ENCODE measurements at places on chromosomes 4 and X. TPM values are rescaled to one million over a fixed set of nuclear protein-coding genes. Genes with fewer than 3 reads are reported as not detected.
A peak's percentile ranks its signal among the peaks of the same experiment; 100 is the strongest.

- DNase-seq = peak; percentile 62
Measured at GRCh38 chr4:38621028-38621684, 42.8 kb upstream of the KLF3 start.

GRCh38 chr4:53527326-53527725 lies 64.0 kb downstream of the LNX1 start:
- DNase-seq = no peak

GRCh38 chr4:2402048-2402842 lies 16.2 kb downstream of the ZFYVE28 start:
- no peak for DNase-seq

Gene SRPX
- total RNA-seq = 1.2 TPM

DNA sequence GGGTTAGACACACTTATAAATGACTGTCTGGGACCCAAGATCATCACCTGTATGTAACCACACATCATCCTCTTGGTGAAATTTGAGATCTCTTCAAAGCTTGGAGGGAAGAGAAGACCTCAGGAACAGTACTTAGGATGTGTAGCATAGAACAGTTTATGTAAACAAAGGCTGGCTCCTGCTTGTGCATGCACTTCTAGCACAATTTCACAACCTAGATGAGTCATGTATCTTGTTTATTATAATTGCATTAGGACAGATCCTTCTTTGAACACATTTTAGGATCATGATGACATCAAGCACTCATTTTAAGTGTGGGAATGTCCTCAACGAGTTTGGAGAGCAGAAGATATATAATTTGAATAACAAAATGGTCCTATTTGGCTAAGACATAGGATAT lies 26.3 kb upstream of the ZMAT1 start:
- no peak for DNase-seq

GRCh38 chrX:120335289-120335688 lies 24.0 kb upstream of the TMEM255A start:
- DNase-seq = no peak

Gene PF4V1
- total RNA-seq = not detected

GRCh38 chrX:27438937-27439336 lies 24.2 kb downstream of the PPP4R3C start:
- no peak for DNase-seq

DNA sequence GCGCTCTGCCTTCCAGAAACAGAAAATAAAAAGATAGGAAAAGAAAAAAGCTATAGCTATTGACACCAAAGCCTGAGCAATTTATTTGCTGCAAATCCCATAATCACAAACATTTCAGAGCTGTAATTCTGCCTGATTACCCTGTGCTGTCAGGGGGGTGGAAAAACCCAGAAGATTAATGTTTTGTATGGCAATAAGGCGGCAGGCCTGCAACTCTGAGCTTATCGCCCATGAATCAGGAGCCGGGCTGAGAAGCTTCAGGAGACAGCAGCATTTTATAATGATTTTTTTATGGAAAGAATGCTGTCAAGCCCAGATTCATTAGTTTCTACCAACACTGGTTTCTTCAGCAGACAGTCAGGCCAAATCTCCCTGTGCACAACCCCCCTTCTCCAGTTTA lies 82.6 kb upstream of the TMEM164 start:
- no peak for DNase-seq

Gene RRH
- total RNA-seq = 0.34 TPM

Gene HSD17B13
- total RNA-seq = not detected

GRCh38 chrX:25941559-25942250 lies 196.4 kb upstream of the MAGEB18 start:
- DNase-seq = no peak

- DNase-seq = no peak
Measured at GRCh38 chrX:137366018-137366633, 199.8 kb upstream of the ZIC3 start.

DNA sequence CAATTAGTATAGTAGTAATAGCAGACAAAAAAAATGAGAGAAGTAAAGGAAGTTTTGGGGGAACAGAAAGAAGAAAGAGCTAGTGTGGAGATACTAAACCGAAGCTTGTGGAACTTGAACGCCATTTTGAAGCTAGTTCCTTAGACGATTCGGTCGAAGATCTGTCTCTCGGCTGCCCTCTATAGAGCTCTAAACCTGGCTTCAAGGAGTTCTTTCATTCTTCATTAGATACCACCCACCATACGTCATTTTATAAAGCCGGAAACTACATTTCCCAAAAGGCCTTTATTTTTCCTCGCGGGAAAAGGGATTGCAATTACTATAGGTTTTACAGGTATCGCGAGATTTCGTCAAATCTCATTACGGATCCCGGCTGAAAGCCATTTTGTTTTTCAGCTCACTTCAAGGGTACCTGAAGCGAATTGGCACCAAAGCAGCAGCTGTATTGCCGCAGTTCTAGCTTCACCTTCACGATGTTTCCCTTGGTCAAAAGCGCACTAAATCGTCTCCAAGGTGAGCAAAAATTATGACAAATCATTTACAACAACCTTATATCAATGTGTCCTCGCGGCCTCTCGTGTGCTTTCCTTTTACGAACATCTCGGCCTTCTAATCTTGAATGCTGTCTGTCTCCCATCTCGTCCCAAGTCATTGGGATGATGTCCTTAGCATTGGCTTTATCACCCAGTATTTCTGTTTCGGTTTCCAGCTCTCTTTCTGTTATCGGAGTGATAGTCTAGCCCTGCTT lies at the start of gene COX7B:
COX7B (plus strand) TSS at position 388 of the 748 bp plus-strand sequence; CDS start at position 474, 86 bp downstream.
- peak; percentile 75 for DNase-seq

DNA sequence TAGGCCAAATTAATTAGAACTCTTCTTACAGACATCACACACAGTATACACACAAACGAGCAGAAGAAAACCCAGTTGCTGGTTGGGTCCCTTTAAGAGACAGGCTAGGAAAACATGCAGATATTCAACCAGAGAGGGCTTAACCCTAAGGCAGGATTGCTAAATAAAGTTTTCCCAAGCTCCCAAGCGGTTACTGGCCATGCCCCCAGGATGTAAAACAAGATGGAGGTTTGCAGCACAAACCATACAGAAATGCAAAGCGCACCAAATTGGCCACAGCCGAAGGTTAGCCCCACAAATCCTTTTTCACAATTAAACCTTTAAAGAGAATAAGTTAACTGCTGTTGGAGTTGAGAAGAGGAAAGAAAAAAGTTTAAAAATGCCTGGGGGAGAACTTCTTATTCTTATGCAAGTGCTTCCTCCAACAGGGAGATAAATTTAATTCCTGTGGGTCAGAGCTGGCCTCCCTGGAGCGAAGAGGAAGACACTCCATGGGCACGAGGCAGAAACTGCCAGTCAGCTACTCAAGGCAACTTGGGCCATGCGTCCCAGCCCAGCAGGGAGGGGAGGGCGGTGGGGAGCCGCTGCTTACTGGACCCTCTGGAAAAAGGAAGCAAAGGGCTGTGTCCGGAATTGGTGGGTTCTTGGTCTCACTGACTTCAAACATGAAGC lies 167.6 kb upstream of the ARSJ start:
- DNase-seq = no peak
